NCI-H226 (cell line): ENCODE measurements at places on chromosomes 16 and 17.
A peak's percentile ranks its signal among the peaks of the same experiment; 100 is the strongest.

GRCh38 chr17:78048346-78049292 lies 79.9 kb downstream of the TMC6 start:
- no peak for DNase-seq

DNA sequence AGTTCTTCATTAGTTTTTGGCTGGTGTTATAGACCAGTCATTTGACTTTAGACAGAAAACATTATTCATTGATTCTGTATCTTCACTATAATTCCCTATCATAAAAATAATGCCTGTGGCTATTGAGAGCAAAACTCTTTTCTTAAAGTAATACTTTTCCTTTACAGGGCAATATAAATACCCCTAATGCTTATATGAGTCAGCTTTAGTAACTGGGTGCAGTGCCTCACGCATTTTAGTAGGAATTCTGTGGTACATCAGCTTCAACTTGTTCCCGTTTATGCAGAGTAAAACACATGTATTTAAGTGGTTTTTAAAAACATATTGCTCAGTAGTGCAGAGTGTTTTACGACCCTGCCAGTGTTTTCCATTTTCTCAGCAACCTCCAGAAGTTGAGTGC lies 68.1 kb downstream of the SEC14L1 start:
- DNase-seq, result no peak

GRCh38 chr16:86618431-86619238 lies 40.3 kb downstream of the FOXL1 start:
- no peak for DNase-seq

GRCh38 chr16:2826591-2827373 lies 3.3 kb upstream of the ZG16B start:
- no peak for DNase-seq

- DNase-seq, result no peak
These were observed 42.5 kb downstream of the ARHGAP17 start for GRCh38 chr16:24972608-24973220.

- DNase-seq, result no peak
These were observed 20.9 kb downstream of the GP2 start for GRCh38 chr16:20306401-20306800.

DNA sequence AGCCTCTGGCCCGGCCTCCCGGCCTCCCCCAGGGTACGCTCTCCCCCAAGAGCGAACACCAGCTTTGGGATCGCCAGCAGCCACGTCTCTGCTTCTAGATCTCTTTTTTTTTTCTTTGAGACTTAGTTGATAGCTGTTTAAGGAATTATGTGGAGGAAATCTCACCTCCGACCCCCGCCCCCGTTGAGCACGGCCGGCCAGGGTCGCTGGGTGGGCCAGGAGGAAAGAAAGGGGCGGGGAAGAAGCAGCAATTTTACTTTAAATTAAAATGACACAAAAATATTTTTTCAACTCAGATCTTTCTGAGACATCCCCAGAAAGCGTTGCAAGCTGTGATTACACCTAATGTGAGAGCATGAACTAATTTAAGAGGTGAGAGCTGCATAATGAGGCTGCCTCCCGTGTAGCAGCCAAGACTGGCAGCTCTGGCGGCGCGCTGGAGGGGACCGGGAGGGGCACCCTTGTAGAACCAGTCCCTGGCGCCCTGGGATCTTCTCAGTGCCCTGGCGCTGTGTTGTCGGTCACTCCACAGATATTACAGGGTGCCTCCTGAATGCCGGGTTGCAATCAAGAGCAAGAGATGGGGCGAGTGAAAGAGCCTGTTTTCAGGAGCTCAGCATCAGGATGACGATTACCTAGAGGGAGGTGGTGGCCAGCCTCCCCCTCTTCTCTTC lies 1.9 kb upstream of the CBLN1 start:
- no peak for DNase-seq

- no peak for DNase-seq
These were observed 324.0 kb upstream of the MON1B start for GRCh38 chr16:76866994-76867393.

DNA sequence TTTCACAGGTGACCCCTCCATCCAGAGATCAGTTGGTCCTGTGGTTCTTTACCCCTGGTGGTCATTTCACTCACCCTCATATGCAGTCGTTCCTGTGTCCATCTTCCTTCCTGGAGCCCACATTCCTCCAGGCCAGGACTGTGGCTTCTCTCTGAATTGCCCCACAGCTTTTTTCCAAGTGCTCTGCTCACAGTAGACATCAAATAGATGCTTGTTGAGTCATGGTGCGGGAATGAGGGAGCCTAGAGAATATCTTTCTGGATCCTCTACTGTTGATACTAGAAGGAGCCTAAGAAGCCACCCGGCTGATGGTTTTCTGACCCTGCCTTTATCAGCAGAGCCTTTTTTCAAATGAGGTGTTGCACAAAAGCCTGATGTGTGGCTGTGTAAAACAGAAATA lies 10.4 kb downstream of the USB1 start:
- peak; percentile 91 for DNase-seq

DNA sequence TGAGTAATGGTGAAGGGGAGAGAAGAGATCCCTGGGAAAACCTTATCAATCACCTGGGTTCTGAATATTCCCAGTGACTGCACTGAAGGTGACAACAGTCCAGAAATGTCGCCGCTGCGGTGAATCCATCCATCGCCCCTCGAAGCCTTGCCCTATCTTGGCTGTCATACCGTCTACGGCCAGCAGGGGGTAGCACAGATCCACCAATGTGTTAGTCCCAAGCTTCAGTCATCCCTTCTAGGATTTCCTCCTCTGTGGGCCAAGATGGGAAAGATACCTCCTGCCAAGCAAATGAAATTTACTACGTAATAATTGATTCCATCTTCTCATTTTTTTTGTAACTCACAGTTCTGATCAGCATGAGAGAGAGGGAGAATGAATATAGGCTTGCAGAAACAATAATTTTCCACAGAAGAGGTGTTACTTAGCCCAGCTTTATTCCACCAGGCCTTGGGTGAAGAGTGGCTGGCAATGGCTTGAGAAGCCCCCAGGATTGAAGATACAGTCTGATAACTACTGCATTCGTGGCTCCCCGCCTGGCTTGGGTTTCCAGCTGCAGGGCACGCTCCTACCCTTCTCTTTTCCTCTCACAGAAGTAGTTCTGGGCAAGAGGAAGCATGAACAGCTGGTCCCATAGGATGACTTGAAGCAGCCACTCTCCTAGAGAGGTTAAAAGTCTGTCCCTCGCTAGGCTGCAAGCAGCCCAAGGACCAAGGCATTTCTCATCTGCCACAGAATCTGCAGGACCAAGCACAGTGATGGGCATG lies 2.6 kb upstream of the FMNL1 start:
- DNase-seq, result peak; percentile 44

DNA sequence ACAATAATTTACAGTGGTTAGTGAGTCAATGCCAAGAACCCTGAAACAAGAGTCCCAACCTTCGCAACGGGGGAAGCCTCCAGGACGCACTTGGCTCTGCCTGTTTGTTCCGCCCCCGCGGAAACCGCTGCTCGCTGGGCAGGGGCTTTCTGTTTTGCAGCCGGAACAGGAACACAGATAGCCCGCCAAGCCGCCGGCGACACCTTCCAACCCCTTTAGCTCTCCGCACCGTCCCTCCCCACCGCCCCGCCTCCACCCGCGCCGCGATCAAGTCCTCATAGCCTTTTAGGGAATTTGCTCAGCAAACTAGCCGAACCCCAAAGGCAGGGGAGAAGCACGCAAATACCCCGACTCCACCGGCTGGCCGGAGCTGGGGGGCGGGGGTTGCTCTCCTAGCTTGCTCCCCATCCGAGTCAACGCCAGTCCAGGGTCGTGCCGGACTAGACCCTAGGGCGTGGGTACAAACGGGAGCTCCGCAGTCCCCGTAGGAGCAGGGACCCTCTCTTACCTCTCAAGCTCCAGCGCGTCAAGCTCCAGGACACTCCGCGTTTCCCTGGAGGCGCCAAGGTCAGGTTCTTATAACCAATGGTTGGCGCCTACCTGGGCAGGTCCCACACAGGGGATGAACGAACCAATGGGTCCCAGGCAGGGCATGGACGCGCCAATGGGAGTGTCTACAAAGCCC lies at the start of gene SLFN13:
SLFN13 (minus strand) TSS at position 553 of the 685 bp plus-strand sequence. CDS start 3,086 bp downstream, outside the sequence.
- peak; percentile 47 for DNase-seq

GRCh38 chr16:51008037-51008436 lies 143.0 kb downstream of the SALL1 start:
- no peak for DNase-seq

DNA sequence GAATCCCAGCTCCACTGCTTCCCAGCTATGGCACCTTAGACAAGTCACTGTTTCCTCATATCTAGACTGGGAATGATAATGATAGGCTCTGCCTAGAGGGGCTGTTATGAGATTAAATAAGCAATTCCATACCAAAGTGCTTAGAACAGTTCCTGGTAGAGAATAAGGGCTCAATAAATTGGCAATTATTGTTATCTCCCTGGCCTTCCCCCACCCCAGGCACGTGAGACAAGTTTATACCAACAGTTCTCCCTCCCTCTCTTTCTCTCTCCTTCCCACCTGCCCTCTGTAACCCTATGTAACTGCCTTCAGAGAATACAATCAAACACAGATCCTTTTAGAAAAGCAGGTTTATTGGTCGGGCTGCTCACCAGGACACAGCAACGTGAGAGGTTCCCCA lies 13.9 kb upstream of the STAT3 start:
- DNase-seq, result peak; percentile 56

- no peak for DNase-seq
These were observed 53.3 kb downstream of the GNAO1 start for GRCh38 chr16:56244612-56245011.

DNA sequence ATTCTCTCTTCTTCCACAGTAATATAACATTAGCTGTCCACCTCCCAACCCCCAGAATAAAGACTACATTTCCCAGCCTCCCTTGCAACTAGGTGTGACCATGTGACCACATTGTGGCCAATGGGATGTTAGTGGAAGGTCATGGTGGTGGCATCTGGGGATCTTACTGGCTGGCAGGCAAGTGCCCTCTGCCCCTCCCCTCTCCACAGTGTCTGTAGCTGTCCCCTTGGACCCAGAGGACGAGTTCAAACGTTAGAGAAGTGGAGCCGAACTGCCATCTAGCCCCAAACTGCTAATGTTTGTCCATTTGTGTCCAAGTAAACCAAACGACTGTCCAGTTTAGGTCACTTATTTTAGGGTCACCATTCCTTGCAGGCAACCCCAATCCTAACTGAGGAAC lies 26.6 kb upstream of the KCNG4 start:
- peak; percentile 50 for DNase-seq

- no peak for DNase-seq
These were observed 16.6 kb downstream of the PMM2 start for GRCh38 chr16:8814095-8814806.

- DNase-seq, result no peak
These were observed 11.1 kb downstream of the BAHCC1 start for GRCh38 chr17:81406117-81406953.

DNA sequence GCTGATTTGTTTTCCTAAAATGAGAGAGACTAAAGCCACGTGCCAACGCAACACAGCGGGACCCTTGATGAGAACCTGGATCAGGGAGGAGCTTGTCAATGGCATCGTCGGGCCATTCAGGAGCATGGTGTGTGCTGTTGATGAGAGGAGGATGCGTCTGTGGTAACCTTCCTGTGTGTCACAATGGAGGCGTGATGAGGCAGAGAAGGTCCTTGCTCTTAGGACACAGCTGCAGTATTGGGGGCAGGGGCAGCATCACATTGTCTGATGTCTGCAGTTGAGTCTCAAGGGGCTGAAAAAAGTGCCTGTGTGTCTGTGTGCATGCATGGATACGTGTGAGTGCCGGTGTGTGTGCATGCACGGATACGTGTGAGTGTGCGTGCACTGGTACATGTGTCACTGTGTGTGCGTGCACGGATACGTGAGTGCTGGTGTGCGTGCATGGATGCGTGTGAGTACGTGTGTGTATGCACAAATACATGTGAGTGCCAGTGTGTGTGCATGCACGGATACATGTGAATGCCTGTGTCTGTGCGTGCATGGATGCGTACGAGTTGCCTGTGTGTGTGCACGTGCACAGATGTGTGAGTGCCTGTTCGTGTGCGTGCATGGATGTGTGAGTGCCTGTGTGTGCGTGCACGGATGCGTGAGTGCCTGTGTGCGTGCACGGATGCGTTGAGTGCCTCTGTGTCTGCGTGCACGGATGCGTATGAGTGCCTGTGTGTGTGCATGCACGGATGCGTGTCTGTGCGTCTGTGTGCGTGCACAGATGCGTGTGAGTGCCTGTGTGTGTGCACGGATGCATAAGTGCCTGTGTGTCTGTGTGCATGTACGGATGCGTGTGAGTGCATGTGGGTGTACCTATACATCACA lies 39.3 kb downstream of the BAIAP2 start:
- no peak for DNase-seq

- DNase-seq, result no peak
These were observed 331.9 kb downstream of the SEC14L1 start for GRCh38 chr17:77472468-77473310.

GRCh38 chr17:60091908-60092331 lies 13.2 kb upstream of the HEATR6 start:
- DNase-seq, result peak; percentile 16

GRCh38 chr17:30532871-30533270 lies 55.7 kb downstream of the GOSR1 start:
- DNase-seq, result no peak

GRCh38 chr17:20787281-20787680 lies 207.8 kb downstream of the CDRT15L2 start:
- no peak for DNase-seq

DNA sequence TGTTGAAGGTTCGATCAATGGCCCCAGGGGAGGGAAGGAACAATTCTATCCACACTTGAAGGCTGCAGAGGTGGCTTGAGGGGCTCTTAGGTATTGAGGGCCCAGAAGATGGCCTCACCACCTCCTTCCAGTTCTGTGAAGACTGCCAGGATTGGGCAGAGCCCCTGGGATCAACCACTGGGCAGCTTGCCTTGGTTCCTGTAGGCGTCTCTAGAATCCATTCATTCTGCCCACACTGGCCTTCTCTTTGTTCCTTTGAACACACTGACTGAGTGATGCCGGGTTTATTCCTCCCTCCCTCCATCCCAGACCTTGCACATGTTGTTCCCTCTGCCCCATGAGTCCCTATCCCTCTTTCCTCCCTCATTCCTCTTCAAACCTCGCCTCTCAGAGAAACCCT lies 50.5 kb downstream of the SYT17 start:
- no peak for DNase-seq

GRCh38 chr16:57920215-57920879 lies 50.6 kb downstream of the CNGB1 start:
- DNase-seq, result no peak

DNA sequence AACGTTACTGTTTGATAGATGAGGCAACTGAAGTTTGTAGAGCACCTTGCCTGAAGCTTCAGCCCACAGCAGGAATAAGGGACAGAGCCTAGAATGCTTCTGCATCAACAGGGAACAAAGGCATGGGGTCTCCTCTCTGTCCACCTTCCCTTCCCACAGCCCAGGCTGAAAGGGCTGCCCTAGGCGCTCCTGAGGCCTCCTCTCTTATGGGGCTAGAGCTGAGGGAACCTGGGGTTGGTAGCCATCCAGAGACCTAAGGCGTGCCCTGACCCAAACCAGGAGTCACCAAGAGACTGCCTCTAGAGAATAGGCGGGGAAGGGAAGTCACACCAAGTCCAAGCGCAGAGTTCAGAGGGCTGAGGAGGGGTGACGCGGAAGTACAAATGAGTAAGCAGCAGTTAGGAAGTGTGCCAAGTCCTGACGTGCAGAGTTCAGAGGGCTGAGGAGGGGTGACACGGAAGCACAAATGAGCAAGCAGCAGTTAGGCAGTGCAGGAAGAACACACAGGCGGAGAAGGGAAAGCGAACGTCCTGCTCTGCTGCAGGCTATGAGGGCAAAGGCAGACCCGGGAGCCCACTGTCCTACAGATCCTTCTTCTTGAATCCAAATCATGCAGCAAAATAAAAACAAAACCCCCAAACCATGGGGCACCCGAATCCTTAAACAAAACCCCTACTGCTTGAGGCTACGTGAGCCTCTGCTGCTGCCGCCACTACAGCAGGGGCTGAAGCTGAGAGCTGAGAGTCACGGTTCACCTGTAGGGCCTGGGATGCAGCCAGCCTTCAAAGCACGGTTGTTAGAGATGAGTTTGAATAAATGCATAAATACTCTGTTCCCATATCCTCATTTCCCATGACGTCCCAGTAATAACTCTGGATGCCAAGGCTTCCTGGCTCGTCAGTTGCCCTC lies 2.7 kb upstream of the SPG7 start:
- peak; percentile 62 for DNase-seq
